ENCODE measurements at places on chromosomes 5 and 9. TPM values are rescaled to one million over a fixed set of nuclear protein-coding genes. Genes with fewer than 3 reads are reported as not detected.

The DEPDC1B gene
- total RNA-seq: 41.6 TPM

The NUTM2G gene
- total RNA-seq: not detected

The PCA3 gene
- total RNA-seq: not detected

The FBXL7 gene
- total RNA-seq: 0.09 TPM

The TOR4A gene
- 45.8 TPM for total RNA-seq

The CMBL gene
- total RNA-seq: 121 TPM

The GOLM1 gene
- total RNA-seq: 0.40 TPM

The CLTB gene
- 69.0 TPM for total RNA-seq

The WASHC1 gene
- 22.0 TPM for total RNA-seq

The SPATA24 gene
- 8.0 TPM for total RNA-seq

The COL15A1 gene
- 5.1 TPM for total RNA-seq

The PDLIM4 gene
- total RNA-seq: 31.5 TPM

The CDX1 gene
- not detected for total RNA-seq

The OR13C3 gene
- total RNA-seq: not detected

The CDKN2AIPNL gene
- total RNA-seq: 40.0 TPM

DNA sequence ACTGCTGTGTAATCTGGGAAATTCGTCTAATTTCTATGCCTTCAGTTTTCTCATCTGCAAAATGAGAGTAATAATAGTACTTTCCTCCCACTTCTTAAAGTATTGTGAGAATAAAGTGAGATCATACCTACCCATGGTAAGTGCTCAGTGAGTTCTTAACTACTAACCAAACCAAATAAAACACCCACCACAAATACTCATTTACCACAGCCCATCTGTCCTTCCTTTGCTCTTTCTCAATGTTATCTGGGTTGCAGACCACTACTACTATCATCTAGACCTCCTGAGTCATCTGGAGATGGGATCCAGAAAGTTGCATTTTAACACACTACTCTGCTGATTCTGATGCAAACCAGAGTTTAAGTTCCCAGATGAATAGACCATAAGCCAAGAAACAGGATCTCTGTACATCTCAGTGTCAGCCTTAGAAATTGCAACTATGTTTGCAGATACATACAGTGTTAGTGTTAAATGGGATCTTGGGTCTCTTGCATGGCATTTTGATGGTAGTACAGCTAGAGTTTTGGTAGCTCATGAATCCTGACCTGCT is 105.4 kb upstream of the ATP10B start:
- DNase-seq: no peak

DNA sequence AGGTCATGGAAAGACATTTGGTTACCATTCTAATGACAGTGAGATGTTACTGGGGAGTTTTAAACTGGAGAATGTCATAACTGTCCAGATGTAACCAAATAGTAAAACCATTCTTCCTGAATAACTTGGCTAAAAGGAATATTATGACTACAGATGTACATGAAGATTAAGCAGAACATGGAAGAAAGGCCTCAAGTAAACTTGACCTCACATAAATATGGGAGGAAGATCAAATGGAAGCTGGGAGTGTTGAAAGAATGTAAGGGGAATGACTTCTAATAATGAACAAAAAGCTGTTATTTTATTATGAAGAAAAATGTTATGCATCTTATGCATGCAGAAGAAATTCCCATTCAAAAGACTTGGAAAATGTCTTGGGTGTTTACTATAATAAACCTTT is 107.7 kb upstream of the CDKN2B start:
- no peak for DNase-seq

DNA sequence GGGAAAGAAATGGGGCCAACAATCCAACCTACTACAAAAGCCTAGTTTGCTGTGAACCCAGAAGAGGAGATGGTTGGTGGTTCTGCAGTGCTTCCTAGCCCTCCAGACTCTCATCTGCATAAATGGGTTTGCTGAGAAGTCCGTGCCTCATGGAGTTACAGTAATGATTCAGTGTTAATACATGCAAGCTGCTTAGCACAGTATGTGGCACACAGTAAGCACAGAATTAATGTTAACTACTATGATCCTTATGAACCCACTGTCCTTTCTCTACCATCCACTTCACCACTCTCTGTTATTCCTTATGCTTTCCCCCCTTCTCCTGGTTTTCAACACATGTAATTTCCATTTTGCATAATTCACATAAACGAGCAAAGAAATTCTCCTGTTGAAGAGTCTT is 100.0 kb downstream of the ACTBL2 start:
- no peak for DNase-seq

DNA sequence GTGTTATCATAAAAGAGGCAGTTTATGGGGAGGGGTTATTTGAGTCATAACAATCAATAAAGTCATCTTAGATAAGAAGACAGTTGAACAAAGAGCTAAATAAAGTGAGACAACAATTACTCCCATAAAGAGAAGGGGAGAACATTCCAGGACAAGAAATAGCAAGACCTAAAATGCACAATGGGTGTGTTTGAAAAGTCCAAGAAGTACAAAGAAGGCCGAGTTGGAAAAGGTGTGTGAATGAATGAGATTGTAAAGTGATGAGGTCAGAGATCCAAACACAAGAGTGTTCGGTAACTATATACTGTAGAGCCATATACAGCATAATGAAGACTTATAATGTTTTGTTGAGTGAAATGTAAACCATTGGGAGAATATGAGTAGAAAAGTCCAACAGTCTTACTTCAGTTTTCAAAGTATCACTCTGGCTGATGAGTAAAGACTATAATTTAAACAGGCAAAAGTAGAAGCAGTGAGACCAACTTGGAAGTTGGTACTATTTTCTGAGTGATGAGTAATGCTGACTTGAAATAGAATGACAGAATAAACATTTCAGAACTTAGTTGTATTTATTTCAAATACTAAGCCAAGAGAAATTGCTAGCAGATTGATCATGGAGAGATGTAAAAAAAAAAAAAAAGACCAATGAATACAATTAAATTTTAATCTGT is 868.7 kb upstream of the CDH9 start:
- DNase-seq: no peak

- DNase-seq: no peak
These were observed 134.8 kb downstream of the GABRG2 start for GRCh38 chr5:162202285-162202880.

DNA sequence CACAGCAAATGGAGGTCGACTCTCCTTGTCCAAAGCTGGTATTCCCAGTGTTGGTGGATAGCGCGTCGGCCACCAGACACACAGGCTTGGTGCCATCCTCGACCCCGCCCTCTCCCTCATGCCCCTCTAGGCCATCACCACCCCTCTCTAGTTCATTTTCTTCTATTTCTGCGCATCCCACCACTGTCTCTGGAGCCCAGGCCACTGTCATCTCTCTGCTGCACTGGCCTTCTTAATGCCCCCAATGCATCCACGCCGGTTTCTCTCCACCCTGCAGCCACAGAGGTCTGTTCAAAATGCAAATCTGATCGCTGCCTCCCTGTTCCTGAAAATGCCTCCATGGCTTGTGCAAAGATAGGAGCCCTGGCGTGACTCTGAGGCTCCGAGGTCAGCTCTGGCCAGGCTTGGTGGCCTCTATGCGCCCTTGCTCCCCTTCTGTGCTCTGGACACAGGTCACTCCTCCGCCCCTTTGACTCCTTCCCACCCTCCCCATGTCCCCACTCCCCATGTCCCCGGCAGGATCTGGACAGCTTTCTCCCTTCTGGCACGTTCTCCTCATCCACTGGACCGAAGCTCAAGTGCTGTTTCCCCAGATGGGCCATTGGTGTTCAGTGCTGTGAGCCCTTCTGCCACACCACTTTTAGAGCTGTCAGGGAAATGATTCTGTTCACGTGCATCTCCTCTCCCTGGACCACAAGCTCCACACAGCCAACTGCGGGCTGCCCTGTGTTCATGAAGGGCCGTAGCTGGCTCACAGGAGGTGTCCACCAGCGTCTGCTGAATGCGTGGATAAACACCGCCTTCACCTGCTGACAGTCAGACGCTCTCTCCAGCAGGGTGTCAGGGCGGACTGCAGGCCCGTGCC is 59.5 kb upstream of the RNF130 start:
- DNase-seq: no peak

GRCh38 chr9:124513376-124513994 is 6.3 kb upstream of the NR5A1 start:
- DNase-seq: peak; percentile 70

DNA sequence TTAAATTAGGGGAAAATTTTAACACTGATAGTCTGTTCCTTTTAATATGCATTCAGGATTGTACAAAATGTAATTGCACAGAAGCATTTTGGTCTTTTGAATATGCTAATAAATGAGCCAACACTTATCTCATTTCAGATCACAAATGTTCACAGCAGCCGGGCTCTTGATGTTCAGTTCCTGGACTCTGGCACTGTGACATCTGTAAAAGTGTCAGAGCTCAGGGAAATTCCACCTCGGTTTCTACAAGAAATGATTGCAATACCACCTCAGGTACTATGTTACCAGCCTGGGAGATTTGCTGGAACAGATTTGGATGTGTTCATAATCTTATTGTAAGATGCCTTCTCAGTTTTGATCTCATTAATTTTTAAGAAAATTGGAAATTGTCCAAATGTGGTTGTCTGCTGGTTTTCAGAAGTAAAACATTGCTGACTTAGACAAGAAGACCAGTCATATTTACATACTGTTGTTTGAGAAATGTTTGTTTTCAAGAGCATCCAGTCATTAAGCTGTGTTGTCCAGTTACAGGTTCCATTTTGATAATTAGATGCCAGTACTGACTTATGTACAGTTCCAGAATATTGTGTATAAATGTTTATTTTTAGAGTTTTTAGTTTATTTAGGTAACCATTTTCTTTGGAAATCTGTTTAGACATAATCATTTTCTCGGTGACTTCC is 23.0 kb upstream of the TMOD1 start:
- DNase-seq: no peak

DNA sequence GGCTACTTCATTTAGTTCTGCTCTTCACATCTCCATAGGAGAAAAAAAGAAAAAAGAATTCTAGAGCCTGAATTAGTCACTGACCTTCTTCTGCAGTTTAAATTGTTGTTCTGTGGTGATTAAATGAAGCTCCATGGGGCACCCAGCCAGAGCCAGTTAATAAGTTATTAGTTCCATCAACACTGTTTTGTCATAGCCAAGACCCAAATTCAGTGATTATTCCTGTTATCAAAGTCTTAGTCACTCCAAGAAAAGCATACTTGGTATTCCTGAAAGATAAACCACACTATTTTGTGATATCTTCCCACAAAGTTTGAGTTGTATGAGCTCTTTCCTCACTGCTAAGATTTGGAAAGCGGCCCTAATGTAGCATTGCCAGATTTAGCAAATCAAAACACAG is 134.8 kb upstream of the RGMB start:
- DNase-seq: no peak

- DNase-seq: no peak
These were observed 350.5 kb downstream of the ADGRV1 start for GRCh38 chr5:90909101-90909503.

GRCh38 chr9:137446851-137447471 is 5.8 kb upstream of the ENTPD8 start:
- DNase-seq: no peak

- DNase-seq: no peak
These were observed 928.9 kb upstream of the C9orf72 start for GRCh38 chr9:28502189-28502588.

DNA sequence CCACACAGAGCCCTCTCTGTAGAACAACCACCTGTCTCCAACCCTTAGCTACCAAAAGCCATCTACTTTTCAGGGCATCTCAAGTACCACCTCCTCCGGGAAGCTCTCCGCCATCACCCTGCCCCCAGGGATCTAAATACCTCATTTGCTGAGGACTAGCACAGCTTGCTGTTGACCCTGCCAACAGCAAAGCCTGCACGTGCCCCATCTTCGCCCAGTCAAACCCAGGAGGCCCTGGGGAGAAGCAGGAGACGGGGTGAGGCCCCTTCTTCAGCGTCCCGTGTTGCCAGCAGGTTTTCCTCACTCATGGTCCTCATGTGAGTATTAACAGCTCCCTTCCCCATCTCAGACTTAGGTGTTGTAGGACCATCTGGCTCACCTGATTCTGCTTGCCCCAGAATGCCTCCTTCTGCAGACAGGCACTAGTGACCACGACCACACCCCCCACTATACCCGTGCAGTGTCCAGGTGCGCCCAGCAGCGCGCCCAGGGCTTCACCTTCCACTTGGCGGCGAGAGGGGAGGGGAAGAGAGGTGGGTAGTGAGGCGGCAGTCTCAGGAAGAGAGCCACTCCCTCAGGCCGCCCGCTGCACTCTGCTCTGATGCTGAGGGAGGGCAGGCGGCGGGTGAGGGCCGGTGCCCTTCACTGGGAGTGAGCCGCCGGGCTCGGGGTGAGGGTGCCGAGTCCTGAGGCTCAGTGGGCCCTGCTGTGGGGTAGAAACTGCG is 11.1 kb downstream of the VAV2 start:
- no peak for DNase-seq

- DNase-seq: no peak
These were observed 26.2 kb downstream of the PITX1 start for GRCh38 chr5:135007749-135008363.

DNA sequence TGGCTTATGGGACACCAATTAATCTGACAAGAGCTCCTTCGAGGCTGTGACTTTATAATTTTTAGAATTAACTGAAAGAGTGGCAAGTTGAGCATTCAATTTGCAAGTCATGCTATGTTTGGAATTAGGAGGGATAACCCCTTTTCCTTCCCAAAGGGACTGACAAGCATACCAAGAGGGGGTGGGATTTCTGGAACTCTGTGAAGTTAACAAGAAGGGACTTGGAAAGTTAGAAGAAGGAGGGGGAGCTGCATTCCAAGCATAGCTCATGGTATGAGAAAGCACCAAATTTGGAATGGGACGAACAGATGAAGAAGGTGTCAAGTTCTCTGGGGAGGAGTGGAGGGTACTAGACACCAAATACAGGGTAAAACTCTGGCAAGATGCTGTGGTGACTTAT is 8.9 kb upstream of the PALM2AKAP2 start:
- DNase-seq: no peak

- DNase-seq: no peak
These were observed 473.1 kb downstream of the NR2F1-AS1 start for GRCh38 chr5:93107805-93108520.

DNA sequence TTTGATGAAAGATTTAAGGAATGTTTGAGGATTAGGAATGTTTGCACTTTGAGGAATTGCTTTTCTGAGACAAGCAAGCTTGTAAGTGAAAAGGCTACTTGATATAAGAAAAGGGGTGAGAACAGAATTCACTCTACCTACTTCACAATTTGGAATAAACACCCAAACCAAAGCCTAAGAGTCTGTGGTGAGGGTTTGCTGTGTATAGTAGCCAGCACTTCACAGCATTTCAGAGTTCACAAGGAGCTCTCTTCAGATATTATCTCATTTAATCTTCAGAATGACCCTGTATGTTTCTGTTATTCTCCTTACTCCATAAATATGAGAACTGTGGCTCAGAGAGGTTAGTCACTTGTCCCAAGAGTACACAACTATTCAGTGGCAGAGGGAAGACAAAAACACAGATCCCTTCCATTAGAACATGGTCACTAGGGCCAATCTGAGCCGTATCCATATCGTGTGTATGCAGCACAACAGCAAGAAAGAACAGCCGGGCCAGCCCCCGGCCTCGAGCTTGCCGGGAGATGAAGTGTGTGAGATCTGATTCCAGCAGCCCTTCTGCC is 92.4 kb downstream of the FRMD3 start:
- DNase-seq: no peak

GRCh38 chr9:79555474-79556089 is 16.2 kb upstream of the TLE4 start:
- DNase-seq: no peak

GRCh38 chr5:102629827-102630605 is 125.1 kb upstream of the PAM start:
- no peak for DNase-seq

GRCh38 chr5:106825374-106825773 is 845.4 kb downstream of the EFNA5 start:
- no peak for DNase-seq
